Lung microvascular endothelial cell (primary cell): ENCODE measurements at places on chromosomes 5 and 9.

- peak; percentile 69 for DNase-seq
Measured at GRCh38 chr5:146340260-146341081, 1.8 kb downstream of the POU4F3 start.

DNA sequence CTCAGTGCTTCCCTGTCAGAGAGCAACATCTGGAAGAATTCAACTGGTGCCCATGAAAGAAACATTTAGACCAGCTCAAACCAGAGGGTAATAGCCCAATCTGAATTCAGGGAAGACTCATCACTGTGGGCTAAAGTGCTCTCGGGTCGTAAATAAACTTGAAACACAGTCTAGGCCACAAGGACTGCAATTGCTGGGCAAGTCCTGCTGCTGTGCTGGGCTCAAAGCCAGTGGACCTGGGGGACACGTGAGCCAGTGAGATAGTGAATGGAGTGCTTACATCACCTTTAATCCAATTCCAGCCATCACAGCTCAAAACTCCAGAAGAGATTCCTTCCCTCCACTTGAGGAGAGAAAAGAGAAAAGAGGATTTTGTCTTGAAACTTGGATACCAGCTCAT is 78.1 kb upstream of the DAP start:
- DNase-seq = no peak

- DNase-seq = no peak
Measured at GRCh38 chr5:150400316-150401075, 12.2 kb downstream of the CD74 start.

DNA sequence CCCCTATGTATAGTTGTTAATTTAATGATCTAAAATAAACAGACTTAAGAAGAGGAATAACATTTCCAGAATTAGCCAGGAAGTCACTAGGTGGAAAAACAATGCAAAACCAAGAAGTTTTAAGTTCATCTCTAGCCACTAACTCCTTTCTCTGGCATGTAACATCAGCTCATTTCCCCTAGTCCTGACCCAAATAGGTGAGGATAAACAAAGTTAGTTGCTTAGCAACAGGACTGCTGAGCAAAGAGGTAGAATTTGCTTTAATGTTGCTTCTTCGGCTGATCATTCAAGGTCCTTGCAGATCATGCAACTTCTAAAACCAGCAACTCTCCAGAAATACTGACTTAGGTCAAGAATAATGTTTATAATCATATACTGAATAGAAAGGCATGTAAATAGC is 675.8 kb downstream of the CETN3 start:
- no peak for DNase-seq

DNA sequence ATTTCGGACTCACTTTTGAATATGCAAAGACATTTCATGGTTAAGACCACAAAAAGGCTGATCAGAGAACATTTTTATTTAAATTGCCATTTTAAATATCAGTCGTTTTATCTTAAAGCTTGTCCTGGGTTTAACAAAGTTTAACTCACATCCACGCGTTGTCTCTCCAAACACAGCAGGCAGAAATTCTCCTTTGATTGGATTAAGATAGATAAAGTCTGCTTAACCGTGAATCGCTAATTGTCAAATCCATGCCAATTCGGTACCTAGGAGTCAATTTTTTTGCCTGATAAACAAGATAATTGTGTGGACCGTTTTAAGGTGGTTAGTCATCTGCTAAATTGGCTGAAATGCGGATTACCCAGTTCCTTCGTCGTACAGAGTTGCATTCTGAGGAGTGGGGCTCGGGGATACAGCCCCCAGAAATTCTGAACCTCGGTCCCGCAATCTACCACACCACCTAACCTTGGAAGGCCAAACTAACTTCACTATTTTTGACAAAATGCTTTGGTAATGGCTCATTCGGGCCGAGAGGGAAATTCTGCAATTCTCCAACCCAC is 665 bp upstream of the BTF3 start:
- DNase-seq = no peak

DNA sequence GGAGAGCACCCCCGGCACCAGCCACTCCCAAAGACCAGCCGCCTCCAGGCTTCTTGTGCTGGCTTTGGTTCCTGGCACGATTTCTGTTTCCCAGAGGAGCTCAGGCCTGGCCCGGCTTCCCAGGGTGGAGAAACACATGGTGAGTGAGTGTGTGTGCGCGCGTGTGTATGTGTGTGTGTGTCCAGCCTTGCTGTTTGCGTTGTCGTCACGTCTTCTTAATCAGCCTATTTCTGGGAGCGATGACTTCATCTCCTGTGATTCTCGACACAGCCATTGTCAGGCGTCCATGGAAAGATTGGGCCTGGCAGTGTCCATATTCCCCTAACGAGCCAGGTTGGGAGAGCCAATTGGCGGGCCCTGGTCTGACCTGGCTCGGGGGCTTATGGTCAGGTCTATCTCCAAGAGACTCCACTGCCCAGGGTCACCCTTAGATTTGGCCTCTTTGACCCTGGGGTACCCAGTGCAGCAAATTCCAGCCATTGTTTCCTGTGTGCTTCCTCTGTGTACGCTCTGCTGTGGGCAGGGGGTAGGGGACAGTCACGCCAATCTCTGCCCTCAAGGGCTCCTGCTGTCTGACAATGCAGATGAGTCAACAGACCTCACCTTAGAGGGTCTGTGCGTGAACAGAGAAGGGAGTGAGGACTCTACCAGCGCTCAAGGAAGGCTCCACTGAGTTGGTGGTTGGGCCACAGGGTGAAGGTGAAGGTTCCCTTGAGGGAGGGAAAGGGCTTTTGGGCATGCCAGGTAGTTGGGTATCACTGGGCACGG is 73.8 kb downstream of the DAB2IP start:
- DNase-seq = peak; percentile 89

DNA sequence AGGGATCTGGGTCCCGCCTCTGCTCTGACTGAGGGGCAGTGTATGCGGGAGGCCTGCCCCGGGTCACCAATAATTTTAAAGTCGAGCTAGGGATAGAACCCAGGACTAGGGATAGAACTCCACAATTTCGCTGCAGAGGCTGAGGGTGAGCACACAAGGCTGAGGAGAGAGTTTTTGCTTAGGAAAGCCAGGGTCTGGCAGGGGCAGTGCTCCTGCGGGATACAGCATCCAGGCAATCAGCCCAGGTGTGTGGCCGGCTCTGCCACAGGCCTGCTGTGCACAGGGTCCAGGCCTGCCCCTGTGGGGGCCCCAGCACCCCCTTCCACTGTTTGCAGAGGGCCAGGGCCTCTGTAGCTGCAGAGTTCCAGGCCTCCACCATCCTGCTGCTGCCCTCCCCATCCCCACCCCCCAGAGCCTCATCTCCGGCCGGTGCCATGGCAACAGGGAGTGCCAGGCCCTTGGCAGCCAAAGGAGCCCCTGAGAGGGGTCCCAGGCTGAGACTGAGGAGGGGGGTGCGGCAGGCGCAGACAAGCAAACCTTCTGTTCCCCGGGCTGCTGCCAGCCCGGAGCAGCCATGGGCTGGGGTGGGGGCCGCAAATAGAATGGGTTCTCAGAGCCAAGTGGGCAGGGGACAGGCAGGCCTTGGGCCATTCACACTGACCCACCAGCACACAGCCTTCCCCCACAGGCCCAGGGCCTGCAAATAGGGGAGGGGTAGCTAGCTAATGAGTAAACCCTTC is 8.6 kb downstream of the PDGFRB start:
- DNase-seq = no peak

DNA sequence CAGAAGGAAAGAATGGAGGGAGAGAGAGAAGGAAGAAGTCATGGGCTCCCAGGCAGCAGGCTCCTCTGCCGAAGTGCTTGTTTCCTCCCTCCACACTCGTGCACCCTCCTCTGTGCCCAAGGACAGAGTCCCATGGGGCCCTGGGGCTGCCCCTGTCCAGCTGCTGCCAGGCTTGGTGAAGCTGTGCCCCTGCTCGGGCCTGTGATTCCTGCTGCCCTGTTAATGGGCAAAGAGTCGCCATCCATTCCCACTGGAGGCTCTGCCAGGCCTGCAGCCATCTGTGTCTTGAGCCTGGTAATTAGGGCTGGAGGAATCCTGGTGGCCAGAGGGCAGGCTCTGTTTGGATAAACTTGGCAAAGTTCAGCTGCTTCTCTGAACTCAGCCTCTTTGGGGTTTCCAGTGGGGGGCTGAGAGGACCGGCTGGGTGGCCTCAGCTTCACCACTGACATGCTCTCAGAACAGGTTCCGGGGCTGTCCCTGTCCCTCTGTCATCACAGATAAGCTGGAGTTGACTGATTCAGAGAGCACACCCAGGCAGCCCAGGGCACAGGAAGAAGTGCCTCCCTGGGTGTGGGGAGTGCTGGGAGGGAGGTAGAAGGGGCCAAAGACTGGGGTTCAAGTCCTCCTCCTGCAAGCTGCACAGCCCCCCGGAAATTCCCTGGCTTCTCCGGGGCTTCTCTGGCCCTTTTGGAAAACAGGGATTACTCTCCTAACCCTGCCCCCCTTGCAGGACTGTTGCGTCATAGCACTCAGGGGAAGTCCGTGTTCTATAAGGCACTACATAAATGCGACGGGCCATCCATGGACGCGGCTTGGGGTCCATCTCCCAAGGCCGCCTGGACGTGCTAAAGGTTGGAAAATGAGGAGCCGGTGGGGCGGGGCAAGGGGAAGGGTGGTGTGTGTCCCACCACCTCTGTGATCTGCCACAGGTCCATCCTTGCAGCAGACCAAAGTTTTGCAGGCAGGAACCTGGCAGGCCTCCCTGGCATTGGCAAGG is 154.8 kb downstream of the PAX5 start:
- no peak for DNase-seq

GRCh38 chr5:158816011-158816696 is 283.6 kb downstream of the EBF1 start:
- no peak for DNase-seq

DNA sequence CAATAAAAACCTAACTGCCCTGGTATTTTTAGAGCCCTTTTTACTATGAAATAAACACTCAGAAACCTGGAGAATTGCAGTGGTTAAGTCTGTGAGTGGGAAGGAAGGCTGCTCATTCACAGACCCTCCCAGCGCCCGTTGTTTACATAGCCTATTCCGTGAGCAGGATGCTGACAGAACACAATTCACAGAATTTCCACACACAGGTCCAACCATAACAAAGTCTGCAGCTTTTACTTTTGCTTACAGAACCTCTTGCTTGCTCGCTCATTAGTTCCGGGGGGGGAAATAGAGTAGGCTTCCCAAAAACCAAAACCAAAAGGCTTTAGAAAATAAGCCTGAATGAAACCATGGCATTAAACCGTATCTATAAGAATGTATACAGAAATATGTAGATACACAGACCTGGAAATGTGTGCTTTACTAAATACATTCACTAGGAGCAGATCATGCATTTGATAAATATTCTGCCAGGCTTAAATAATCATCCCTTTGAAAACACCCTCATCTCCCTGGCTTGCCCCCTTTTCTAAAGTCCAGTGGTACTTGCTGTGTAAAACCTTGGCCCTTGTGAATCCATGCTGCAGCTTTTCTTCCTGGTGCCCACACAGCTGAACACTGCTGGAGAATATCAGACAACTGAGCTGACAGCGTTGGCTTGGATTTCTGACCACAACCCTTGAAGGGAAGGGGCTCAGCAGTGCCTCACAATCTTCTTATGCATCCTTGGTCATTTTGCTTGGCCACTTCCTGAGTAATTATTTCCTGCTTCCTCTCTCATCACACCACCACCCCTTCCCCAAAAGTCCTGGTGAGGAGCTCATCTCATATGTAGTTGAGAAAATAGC is 128.0 kb downstream of the FANCC start:
- peak; percentile 92 for DNase-seq

- DNase-seq = peak; percentile 77
Measured at GRCh38 chr5:138655530-138656190, 80.5 kb upstream of the HSPA9 start.

- DNase-seq = no peak
Measured at GRCh38 chr9:136051453-136051836, 43.6 kb downstream of the NACC2 start.
